ENCODE measurements at places on chromosomes 6 and 20.

GRCh38 chr20:31708736-31709534 lies 13.7 kb downstream of the BCL2L1 start:
- peak; percentile 87 for DNase-seq

GRCh38 chr6:146878168-146878951 lies 279.6 kb downstream of the ADGB start:
- no peak for DNase-seq

- DNase-seq, result no peak
Measured at GRCh38 chr20:51696304-51697071, 71.7 kb downstream of the ATP9A start.

DNA sequence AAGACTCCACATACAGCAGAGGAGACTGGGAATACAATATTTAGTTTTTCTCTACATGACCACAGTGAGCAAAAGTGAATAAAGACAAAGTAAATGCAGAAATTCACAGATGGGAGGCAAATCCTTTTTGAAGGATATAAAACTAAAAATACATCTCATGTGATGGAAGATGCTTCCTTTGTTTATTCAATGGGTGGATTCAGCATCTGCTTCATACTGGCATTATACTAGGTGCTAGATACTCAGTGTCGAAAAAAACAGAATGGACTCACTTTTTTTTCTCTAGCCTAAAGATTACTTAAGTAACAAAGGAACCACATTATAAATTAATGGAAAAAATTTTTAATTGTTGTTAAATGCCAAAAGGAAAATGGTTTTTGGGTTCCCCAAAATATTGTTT lies 216.2 kb downstream of the TRDN start:
- DNase-seq, result no peak

GRCh38 chr20:33166533-33167113 lies 1.3 kb upstream of the BPIFA2 start:
- no peak for DNase-seq

DNA sequence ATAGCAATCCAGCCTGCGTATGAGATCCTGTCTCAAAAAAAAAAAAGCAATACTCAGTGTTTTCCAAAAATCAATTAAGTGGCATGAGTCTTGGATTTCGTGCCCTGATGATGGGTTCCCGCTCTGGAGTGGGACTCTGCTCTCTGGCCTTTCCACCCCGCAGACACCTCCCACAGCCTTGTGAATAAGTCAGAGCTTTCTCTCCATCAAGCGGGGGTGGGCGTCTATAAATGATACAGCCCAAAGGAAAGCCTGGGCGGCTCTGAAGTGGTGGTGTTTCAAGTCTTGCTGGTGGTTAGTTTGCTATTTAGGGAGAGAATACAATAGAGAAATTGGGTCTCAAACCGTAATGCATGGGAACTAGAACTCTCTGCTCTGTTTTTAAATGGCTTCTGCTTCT lies 52.5 kb upstream of the TAGAP start:
- no peak for DNase-seq

All from NCI-H187 (cell line).